CD8-positive, alpha-beta memory T cell (primary cell): ENCODE measurements at places on chromosomes 7 and 10.
A peak's percentile ranks its signal among the peaks of the same experiment; 100 is the strongest.

DNA sequence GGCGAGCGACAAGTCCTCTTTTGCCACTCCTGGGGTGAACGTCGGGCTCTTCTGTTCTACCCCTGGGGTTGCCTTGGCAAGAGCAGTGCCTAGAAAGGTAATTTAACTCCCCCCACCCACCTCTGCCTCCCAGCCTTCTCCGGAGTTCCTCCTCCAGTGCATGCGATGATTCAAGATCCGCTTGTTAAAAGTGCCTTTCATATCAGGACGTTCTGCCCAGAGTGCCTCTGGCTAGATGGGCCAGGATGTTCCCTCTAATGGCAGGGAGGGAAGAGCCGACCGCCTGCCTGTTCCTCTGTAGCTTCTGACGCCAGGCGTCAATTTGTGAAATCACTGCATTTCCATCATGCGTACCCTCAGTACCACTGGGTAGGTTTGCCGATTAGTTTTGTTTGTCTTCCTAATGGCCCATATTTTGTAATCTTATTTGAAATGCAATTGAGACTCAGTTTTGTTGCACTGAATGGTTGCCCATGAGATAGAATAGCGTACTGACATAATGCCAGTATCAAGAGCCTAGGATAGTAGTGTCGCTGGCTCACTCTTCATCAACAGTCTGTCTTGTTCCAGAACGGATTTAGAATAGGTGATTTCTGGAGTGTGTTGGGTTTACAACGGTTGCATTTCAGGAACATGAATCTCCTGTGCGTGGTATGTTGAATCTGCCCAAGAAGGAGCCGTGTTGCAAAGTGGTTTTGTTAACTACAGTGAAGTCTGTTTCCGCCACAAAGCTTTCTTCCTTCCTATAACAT is 13.5 kb downstream of the ECHDC3 start:
- no peak for DNase-seq

DNA sequence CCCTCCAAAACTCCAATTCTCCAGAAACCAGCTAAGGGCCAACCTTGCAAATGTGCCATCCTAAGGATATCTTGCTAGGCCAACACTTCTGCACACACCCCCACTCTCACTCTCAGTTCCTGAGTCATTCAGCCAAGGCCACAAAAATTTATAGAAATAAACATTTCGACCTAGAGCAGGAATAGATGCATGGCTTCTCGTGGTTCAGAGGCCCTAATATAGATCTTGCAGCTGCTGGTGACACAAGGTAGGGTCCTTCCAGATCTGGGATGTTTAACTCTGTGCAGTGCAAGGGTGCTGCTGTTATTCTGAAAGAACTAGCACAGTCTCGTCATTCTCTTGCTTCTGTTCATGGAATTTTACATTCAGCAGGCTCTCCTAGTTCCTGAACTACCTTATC is 369.3 kb downstream of the CALN1 start:
- DNase-seq = no peak

DNA sequence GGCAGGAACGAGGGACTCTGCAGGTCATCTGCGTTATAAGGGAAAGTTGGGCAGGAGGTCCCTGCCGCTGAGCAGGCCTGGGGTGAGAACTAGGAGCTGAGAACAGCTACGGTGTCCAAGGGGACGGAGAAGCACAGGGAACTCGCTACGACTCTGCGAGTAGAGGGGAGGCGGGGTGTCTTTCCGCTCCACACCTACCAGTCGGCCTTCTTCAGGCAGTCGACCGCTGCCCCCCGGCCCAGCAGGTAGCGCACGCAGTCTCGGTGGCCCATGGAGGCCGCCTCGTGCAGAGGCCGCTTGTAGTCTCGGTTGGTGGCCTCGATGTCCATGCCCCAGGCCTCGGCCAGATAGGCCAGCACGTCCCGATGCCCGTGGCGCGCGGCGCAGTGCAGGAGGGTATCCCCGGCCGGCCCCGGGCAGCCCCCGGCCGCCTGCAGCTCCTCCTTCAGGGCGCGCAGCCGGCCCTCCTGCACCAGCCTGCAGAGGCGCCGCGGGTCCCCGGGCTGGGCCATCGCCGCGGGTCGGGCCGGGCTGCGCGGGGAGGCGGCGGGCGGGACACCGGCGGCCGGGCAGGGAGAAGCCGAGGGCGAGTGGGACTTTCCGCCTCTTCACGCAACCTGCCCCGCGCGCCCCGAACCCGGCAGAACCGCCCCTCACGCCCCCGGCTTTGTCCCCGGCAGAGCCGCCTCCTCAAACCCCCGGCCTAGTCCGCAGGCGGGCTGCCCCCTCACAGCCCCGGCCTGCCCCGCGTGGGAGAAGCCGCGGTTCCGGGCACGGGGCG is 660 bp downstream of the ANKRD16 start:
- peak; percentile 24 for DNase-seq

- DNase-seq = no peak
Measured at GRCh38 chr7:114432061-114432460, 17.4 kb downstream of the FOXP2 start.

GRCh38 chr7:4575254-4575653 is 106.8 kb upstream of the FOXK1 start:
- no peak for DNase-seq

- DNase-seq = no peak
Measured at GRCh38 chr7:1054861-1055450, 10.6 kb downstream of the GPR146 start.
